Naive thymus-derived CD8-positive, alpha-beta T cell (primary cell): ENCODE measurements at places on chromosomes 4 and X.

DNA sequence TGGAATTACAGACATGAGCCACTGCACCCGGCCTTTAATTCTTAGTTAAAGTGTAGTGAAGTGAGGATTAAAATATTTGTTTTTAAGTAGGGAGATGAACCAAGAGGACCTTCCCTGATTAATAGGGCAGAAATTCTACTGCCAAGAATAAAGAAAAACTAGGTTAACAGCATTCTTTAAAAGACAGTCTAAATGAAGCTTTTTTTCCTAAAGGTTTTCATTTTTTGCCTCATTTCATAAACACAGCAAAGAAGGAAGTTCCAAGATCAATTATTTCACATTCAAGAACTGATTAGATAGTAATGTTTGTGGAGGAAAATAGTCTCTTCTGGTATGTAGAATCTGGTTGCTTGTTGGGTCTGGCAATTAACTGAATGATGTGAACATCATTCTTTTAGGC is 112.1 kb upstream of the ARSJ start:
- no peak for DNase-seq
- no peaks in the 10 kb centered on the region for H3K4me1 ChIP-seq
- H3K36me3 ChIP-seq, result no peaks in the 10 kb centered on the region
- no peak overlapping the region for H3K4me3 ChIP-seq

DNA sequence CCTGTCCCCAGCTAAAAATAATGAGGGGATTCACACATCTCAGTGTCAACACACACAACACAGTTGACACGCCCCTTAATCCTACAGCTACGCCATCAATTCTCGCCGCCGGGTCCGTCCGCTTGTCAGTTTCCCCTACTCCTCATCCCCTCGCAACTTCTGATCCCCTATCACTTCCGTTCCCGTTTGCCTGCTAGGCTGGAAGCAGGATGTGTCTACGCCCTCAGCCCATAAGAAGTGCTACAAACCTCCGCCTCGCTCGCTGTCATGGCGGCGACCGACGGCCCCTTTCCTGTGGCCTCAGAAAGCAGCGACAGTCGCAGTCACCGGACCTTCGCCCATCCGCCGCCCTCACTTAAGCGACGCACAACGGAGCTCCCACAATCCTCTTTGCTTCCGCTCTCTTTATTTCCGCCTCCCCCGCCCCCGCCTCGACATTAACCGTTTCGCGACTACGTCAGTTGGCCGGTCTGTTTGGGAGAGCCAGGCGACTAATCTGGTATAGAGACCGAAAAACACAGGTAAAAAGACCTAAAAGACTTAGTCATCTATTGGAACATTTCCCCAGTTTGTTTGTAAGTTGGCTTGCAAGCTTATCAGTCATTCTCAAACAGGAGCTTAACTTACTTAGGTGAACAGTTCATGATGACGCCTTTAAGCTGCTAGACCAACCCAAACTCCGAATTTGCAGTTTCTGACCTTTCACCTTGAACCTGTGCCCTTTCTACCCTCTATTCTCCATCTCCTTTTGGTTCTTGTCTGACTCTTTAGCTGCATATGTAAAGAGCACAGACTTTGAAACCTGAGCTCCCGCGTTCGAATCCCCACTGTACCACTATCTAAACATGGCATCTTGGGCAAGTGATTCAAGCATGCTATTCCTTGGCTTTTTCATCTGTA is at the start of gene SLC25A53:
Gene SLC25A53, minus strand, starts transcription at position 380 of the 900 bp plus-strand sequence. CDS start 51,752 bp downstream, outside the sequence.
- H3K27ac ChIP-seq, result peak within 1 kb of the TSS; percentile 100
- peaks cover 6% of the 10 kb centered on the region for H3K36me3 ChIP-seq
- peak; percentile 74 for DNase-seq
- peak within 1 kb of the TSS; percentile 91 for H3K4me3 ChIP-seq

GRCh38 chrX:262381-262909 is 18.7 kb upstream of the PLCXD1 start:
- no peak overlapping the region for H3K27ac ChIP-seq
- H3K27me3 ChIP-seq, result no peaks in the 10 kb centered on the region
- no peak overlapping the region for H3K4me3 ChIP-seq
- peaks cover 12% of the 10 kb centered on the region for H3K4me1 ChIP-seq
- no peaks in the 10 kb centered on the region for H3K36me3 ChIP-seq

GRCh38 chr4:1238676-1239000 is 10.3 kb downstream of the CTBP1 start:
- H3K27me3 ChIP-seq, result no peaks in the 10 kb centered on the region
- H3K27ac ChIP-seq, result peak overlapping the region; percentile 2
- DNase-seq, result no peak
- peaks cover 12% of the 10 kb centered on the region for H3K4me1 ChIP-seq
- no peak overlapping the region for H3K4me3 ChIP-seq

GRCh38 chr4:66565801-66566200 is 895.5 kb upstream of the EPHA5 start:
- no peaks in the 10 kb centered on the region for H3K4me1 ChIP-seq
- no peaks in the 10 kb centered on the region for H3K27me3 ChIP-seq
- H3K4me3 ChIP-seq, result no peak overlapping the region
- H3K36me3 ChIP-seq, result no peaks in the 10 kb centered on the region
- DNase-seq, result no peak
- no peak overlapping the region for H3K27ac ChIP-seq

DNA sequence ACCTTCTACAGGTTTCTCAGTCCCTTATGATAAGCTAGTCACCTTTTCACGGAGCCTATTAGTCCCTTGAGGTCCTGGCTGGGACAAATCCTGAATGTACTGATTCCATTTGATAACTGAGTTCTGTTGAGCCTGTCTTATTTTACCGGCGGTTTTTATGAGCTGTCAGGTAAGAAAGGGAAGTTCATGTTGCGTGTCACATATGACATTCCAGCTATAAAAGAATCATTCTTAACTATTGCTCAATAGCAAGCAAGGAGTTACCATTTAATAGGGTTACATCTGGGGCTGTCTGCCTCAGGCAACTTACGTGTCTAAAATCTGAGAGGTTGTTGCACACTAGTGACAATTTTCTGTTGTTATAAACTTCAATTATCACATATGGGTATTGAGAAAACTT is 394.6 kb downstream of the TECRL start:
- no peak overlapping the region for H3K4me3 ChIP-seq
- no peak for DNase-seq
- H3K27me3 ChIP-seq, result no peaks in the 10 kb centered on the region
- no peaks in the 10 kb centered on the region for H3K36me3 ChIP-seq
- H3K27ac ChIP-seq, result no peak overlapping the region
- H3K4me1 ChIP-seq, result no peaks in the 10 kb centered on the region

DNA sequence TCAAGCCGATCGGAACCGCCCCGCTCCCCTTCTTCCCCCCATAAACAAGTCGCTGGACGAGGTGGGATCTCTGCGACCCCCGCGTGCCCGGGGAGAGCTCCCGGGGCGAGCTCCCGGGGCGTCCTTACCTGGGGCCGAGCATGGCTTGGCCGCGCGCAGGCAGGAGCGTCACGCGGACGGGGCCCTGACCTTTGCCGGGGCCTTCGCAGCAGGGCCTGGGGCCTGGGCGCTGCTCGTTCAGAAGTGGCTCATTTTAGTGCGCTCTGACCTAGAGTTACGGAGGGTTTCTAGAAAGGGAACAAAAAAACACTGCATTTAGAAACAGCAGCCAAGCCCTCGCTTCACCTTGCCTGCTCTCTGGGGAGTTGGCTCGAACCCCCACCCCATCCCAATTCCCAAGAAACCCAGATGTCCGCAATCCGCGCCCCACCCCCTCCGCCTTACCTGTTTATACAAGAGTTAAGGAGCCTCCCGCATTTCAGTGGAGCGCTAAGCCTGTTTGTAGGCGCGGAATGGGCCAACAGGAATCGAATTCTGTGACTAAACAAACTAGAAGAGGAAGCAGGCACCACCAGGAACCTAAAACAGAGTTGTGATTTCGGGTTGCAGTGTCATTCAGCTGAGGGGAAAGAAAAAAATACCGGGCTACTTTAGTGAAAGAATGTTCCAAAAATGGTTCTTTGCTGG is 814 bp upstream of the RBM47 start:
- H3K27me3 ChIP-seq, result peaks cover 43% of the 10 kb centered on the region
- peak overlapping the region; percentile 95 for H3K4me3 ChIP-seq
- H3K4me1 ChIP-seq, result peaks cover 28% of the 10 kb centered on the region

- no peak overlapping the region for H3K4me3 ChIP-seq
- H3K4me1 ChIP-seq, result no peaks in the 10 kb centered on the region
These were observed 963.3 kb downstream of the TRAM1L1 start for GRCh38 chr4:116122124-116122523.

DNA sequence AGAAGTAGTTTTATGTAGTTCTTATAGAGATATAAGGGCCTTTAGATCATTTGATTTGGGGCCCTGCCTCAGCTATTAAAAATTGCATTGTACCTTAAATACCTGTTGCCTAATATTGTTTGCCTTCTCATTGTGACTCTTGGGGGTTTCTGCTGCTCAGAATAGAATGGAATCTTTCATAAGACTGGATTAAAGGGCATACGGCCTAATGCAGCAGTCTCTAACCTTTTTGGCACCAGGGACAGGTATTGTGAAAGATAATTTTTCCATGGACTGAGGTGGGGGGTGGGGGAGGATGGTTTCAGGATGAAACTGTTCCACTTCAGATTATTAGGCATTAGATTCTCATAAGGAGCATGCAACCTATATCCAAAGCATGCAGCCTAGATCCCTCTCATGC is 46.2 kb downstream of the TMEM164 start:
- H3K4me3 ChIP-seq, result no peak overlapping the region
- H3K27ac ChIP-seq, result no peak overlapping the region
- peaks cover 3% of the 10 kb centered on the region for H3K4me1 ChIP-seq
- DNase-seq, result no peak
- peaks cover 1% of the 10 kb centered on the region for H3K36me3 ChIP-seq

- no peaks in the 10 kb centered on the region for H3K36me3 ChIP-seq
- no peak overlapping the region for H3K27ac ChIP-seq
- H3K4me1 ChIP-seq, result no peaks in the 10 kb centered on the region
- H3K4me3 ChIP-seq, result no peak overlapping the region
- DNase-seq, result no peak
- H3K27me3 ChIP-seq, result peaks cover 7% of the 10 kb centered on the region
These were observed 63.3 kb downstream of the FHIP1A start for GRCh38 chr4:151472297-151472696.

- H3K27ac ChIP-seq, result no peak overlapping the region
- DNase-seq, result no peak
- H3K4me3 ChIP-seq, result no peak overlapping the region
- no peaks in the 10 kb centered on the region for H3K4me1 ChIP-seq
- H3K36me3 ChIP-seq, result no peaks in the 10 kb centered on the region
- no peaks in the 10 kb centered on the region for H3K27me3 ChIP-seq
These were observed 26.4 kb downstream of the TRMT44 start for GRCh38 chr4:8467016-8467415.

GRCh38 chr4:140603286-140603685 is 34.5 kb upstream of the UCP1 start:
- DNase-seq, result no peak
- H3K27ac ChIP-seq, result no peak overlapping the region
- peaks cover 10% of the 10 kb centered on the region for H3K27me3 ChIP-seq
- no peaks in the 10 kb centered on the region for H3K36me3 ChIP-seq
- no peak overlapping the region for H3K4me3 ChIP-seq

DNA sequence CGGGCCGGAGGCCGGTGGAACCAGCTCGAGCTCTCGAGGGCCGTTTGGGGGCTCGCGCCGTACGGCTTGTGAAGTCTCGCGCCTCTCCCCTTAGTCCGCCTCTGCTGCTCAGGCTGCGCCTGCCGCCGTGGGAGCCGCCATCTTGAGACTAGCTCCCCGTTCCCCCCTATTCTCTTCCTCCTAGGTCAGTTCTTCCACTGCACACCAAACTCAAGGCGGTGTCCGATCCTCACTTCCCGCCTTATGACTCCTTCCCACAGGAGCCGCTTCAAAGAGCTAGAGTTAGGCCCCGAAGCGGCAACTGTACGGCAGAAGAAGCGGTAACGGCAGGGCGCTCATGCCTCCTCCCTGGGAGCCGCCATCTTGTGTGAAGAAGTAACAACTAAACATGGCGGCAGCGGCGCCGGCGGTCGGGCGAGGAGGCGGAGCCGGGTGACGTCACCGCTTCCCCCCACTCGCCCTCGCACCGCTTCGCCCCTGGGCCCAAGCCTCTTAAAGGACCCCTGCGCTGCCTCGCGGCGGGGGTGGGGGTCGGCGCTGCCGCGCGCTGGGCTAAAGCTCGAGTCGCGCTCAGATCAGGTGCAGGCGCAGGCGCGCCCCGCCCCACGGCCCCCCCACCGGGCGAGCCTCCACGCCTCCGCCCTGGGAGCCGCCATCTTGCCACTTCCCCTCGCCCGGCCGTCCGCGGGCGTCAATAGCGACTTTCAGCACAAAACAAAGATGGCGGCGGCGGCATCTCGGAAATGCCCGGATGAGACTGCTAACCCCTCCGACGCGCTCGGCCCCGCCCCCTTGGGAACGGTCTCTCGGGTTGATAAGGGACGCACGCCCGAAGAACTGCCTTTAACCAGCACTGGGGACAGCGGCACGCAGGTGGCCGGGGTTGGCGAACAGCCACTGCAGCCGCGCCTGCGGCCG is at the start of gene HCFC1:
Gene HCFC1, minus strand, starts transcription at position 369 of the 918 bp plus-strand sequence. CDS start 978 bp downstream, outside the sequence.
- DNase-seq, result peak; percentile 89
- peaks cover 37% of the 10 kb centered on the region for H3K4me1 ChIP-seq
- H3K27me3 ChIP-seq, result no peaks in the 10 kb centered on the region
- peak within 1 kb of the TSS; percentile 100 for H3K27ac ChIP-seq

DNA sequence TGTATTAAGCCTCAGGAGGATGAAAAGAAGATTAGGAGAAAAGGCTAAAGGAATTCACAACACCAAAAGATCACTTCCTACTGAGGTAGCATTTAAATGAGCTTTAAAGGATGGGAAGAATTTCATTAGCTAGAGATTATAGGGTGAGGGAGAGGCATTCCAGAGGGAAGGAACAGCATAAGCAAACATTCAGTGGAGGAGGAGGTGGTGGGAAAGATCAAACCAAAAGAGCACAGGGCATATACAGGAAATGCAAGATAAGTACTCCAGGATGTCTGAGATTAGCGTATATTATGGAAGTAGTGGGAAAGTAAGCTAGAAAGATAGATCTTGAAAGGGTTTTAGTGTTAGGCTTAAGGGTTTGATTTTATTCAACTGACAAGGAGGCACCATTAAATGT is 84.8 kb downstream of the COL4A6 start:
- no peaks in the 10 kb centered on the region for H3K36me3 ChIP-seq
- no peak for DNase-seq
- H3K27me3 ChIP-seq, result peaks cover 6% of the 10 kb centered on the region
- H3K4me3 ChIP-seq, result no peak overlapping the region
- no peak overlapping the region for H3K27ac ChIP-seq
- H3K4me1 ChIP-seq, result no peaks in the 10 kb centered on the region

DNA sequence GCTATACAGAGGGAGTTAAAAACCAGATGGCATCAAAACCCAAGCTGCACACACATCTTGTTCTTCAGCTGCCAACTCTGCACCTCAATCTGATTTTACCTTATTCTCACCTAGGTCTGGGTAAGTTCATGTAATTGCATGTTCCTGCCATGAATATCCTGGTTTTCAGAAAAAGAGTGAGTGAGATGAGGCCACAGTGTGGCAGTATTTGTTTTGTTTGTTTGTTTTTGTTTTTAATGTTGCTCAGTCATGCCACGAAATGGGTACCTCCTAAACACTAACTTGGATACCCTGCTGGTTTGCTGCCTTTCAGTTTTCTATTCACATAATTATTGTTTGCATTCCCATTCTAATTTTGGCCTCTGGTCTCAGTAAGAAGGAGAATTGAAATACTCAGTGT is 22.5 kb downstream of the TMEM164 start:
- no peak overlapping the region for H3K27ac ChIP-seq
- peaks cover 5% of the 10 kb centered on the region for H3K4me1 ChIP-seq
- DNase-seq, result no peak
- H3K27me3 ChIP-seq, result no peaks in the 10 kb centered on the region

- H3K27ac ChIP-seq, result no peak overlapping the region
- no peak overlapping the region for H3K4me3 ChIP-seq
- peaks cover 7% of the 10 kb centered on the region for H3K4me1 ChIP-seq
- DNase-seq, result no peak
These were observed 8.4 kb upstream of the BST1 start for GRCh38 chr4:15694431-15694830.
